Naive thymus-derived CD4-positive, alpha-beta T cell (primary cell): ENCODE measurements at places on chromosomes 2 and 18. TPM values are rescaled to one million over a fixed set of nuclear protein-coding genes. Genes with fewer than 3 reads are reported as not detected.

Gene RABL2A
- 25.7 and 31.0 TPM in 2 replicates for total RNA-seq

Gene SP9
- total RNA-seq: not detected in 2 replicates

Gene NETO1
- not detected for total RNA-seq

DNA sequence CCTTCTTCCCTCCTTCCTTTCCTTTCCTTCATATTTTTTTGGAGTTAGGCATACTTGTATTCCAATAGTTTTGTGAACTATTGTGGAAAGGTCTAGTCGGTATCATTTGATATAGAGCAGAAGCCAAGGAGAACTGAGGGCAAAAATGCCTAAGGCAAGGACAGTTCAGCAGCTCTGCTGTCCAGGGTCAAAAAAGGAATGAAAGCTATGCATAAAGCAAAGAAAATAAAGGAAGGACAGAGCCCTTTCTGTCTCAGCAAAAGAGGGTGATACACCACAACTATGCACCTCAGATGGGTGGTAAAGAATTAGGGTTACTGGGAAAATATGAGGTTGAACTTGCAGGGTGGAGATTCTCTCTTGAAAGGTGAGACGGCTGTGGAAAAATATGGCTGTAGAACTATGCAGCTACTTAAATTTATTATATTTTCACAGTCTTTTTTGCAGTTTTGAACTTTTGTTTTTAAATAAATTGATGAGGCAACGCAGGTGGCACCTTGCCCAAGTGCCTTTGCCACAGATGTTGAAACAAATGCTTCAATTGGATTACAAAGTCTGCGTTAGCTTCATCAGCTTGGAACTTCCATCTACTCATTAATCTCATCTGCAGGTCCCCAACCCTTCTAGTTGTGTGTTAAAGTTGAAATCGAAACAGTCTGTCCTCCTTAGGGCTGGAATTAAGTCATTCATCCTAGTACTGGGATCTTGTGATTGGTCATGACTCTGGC lies 20.8 kb downstream of the LHCGR start:
- H3K27ac ChIP-seq: no peak overlapping the region
- no peaks in the 10 kb centered on the region for H3K36me3 ChIP-seq
- H3K4me3 ChIP-seq: no peak overlapping the region
- no peaks in the 10 kb centered on the region for H3K4me1 ChIP-seq

DNA sequence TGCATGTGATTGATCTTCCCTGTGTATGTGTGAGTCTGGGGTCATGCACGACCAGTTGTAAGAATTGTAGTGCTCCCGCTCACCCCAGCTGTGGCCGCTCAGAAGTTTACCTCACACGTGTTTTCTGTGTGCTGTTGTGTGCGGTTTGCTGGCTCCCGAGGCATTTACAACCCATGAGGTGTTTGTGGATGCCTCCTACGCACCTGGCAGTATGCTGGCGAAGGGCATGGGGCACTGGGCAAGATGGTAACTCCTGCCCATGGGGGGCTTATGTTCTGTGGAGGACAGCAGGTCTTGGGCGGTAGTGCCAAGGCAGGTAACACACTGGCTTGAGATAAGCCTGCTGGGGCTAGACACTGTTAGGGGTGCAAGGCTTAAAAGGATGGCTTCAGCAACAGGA lies 102.6 kb upstream of the HS6ST1 start:
- no peaks in the 10 kb centered on the region for H3K4me1 ChIP-seq
- H3K27me3 ChIP-seq: no peaks in the 10 kb centered on the region
- no peak for DNase-seq
- H3K27ac ChIP-seq: no peak overlapping the region
- H3K4me3 ChIP-seq: no peak overlapping the region
